ENCODE measurements at places on chromosomes 12 and 14.

DNA sequence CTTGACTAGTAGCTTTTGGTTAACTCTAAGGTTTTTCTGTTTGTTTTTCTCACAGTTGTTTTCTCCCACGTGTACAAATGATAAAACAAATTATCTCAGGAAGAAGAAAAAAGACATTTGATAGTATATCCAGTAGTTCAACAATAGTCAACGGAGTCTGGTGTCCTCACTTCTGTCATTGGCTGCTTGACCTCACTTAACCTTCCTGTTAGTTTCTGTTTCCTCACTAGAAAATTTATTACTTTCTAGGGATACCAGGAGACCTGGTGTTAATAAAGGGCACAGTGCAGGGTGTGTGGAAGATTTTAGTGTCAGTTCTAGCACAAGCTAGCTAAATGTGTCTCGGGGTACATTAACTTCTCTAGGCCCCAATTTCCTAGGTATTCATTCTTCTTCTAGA lies 116.0 kb downstream of the PRKCH start:
- no peak for DNase-seq

DNA sequence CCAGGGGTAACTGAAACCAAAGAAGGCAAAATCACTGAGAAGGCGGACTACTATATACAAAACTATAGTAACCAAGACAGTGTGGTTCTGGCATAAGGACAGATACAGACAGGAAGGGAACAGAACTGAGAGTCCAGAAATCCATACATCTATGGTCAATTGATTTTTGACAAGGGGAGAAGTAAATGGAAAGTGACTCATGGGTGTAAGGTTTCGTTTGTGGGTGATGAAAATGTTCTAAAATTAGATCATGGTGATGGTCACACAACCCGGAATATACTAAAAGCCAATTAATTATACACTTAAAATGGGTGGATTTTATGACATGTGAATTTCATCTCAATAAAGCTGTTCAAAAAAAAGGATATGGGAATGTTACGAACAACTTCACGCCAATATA lies 18.7 kb downstream of the ANGEL1 start:
- DNase-seq = no peak

- no peak for DNase-seq
Observed at GRCh38 chr12:104414581-104415341, 42.0 kb upstream of the CHST11 start.

GRCh38 chr14:73829071-73829470 lies 22.6 kb upstream of the PTGR2 start:
- DNase-seq = no peak

GRCh38 chr14:59313658-59314608 lies 125.5 kb downstream of the DAAM1 start:
- DNase-seq = no peak

All from NK-92 treated with Interleukin-12 subunit alpha and Interleukin-12 subunit beta, amount 100 ng/mL, for 24 hours (cell line).